ENCODE measurements at places on chromosomes 16 and 17.

DNA sequence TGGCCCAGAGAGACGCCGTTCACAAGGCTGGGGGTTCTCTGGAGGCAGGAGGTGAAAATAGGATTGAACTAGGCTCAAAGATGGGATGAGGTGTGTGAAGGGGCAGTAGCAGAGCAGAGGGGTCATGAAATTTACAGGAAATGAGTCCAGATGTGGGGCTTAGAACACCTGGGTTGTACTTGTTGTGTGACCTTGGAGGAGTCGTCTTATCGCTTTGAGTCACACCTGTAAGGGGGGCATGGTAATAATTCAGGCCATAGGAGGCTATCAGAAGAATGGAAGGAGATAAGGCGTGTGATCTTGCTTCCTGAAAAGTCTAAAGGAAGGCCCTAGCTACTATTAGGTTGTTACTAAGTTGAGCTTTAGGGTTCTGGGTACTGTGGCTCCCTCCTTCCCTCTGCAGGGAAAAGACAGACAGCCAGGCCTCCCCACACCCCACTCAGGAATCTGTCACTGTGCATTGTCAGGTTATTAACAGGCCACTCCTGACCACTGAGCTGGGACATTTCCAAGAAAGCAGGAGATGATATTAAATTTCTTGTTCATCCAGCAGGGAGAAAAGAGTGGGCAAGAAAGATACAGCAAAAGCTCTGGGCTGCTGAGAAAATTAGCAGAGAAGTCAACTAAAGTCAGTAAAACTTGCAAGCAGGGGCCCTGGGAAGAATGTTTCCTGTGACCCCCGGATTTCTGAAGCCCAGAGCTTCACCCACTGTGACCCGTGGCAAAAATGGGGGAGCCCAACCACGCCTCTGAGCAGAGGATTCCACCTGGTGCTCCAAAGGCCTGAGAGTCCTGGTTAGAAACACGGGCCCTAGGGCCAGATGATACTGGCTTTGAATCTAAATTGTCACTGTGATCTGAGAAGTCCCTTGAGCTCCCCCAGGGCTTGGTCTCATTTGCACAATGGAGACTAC is 6.0 kb upstream of the CDC42EP4 start:
- no peak for DNase-seq

DNA sequence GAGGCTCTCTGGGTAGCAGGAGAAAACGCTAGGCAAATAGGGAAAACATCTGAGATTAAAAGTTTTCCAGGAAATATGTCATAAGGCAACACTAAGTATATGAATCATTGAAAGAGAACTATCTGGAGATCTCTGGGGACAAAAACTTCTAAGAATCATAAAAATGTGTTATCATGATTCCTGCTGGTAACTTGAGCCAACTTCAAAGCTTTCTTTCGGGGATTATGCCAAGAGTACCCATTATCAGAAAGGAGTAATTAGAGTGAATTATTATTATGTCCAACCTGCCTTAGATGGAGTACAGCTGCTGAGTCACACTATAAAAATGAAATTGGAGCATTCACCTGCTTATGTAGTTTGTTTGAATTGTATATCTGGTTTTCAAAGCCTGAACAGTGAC is 488.5 kb upstream of the SOX9 start:
- DNase-seq, result no peak

GRCh38 chr16:17296431-17296830 is 174.3 kb downstream of the XYLT1 start:
- DNase-seq, result no peak

DNA sequence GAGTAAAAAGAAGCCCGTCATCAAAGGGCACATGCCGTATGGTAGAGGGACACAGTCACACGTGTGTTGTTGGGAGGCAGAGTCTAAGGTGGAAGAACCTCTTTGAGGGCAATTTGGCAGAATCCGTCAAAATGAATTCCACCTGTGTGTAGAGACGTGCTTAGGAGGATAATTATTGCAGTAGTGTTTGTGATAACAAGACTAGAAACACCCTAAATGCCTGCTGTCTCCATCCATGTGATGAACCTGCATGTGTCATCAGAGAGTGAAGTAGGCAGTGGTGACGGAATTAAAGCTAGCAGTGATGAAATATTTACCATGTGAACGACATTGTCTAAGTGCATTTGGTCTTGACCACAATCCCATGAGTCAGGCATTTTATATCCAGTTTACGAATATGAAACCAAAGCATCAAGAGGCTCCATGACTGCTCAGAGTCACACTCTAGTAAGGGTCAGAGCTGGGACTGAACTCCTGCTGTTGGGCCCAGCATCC is 61.3 kb upstream of the ADORA2B start:
- DNase-seq, result no peak

DNA sequence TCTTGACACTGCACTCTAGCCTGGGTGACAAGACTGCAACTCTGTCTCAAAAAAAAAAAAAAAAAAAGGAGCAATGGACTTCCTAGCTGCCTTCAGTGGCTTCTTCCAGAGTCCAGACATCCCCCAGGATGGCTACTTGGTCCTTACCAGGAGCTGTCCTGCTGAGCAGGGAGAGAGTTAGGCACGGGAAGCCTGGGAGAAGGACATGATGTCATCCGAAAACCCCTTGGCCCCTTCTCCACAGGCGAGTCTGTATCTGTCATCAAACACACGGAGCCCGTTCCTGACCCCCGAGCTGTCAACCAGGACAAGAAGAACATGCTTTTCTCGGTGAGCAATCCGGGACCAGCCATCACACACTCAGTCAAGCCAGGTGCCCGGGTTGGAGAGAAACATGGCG is 8.7 kb downstream of the ATP2A1 start:
- no peak for DNase-seq

Measured in T follicular helper cell (primary cell).